ENCODE measurements at places on chromosomes 4 and X. TPM values are rescaled to one million over a fixed set of nuclear protein-coding genes. Genes with fewer than 3 reads are reported as not detected.

The CXXC4 gene
- 0.14 TPM for total RNA-seq

The YTHDC1 gene
- 163 TPM for total RNA-seq

The SERTM2 gene
- total RNA-seq, result not detected

The PF4V1 gene
- 1.6 TPM for total RNA-seq

The C4orf51 gene
- not detected for total RNA-seq

The ZNF157 gene
- total RNA-seq, result 0.95 TPM

The GLOD5 gene
- not detected for total RNA-seq

The MID1 gene
- total RNA-seq, result 0.29 TPM

The PRSS12 gene
- total RNA-seq, result 0.25 TPM

The RNF212 gene
- total RNA-seq, result 3.0 TPM

The GJB1 gene
- total RNA-seq, result 0.23 TPM

The RHOXF1 gene
- total RNA-seq, result 0.85 TPM

The JADE3 gene
- 0.21 TPM for total RNA-seq

The SAP30 gene
- 5.8 TPM for total RNA-seq

The TLR6 gene
- 3.2 TPM for total RNA-seq

The SHROOM3 gene
- total RNA-seq, result 0.33 TPM

The NDNF gene
- total RNA-seq, result not detected

The SPANXN4 gene
- total RNA-seq, result not detected

The KIT gene
- 2.6 TPM for total RNA-seq

The RBM47 gene
- 1.3 TPM for total RNA-seq

The RPS3A gene
- 3,361 TPM for total RNA-seq

The SUPT20HL2 gene
- total RNA-seq, result not detected

The SAGE1 gene
- total RNA-seq, result not detected

The VSIG4 gene
- 0.18 TPM for total RNA-seq

The ADH6 gene
- 0.13 TPM for total RNA-seq

The HS3ST1 gene
- total RNA-seq, result 0.23 TPM

The CDKL2 gene
- total RNA-seq, result 0.79 TPM

The OCRL gene
- total RNA-seq, result 2.5 TPM

The MCF2 gene
- total RNA-seq, result 1.1 TPM

The DAPP1 gene
- 12.9 TPM for total RNA-seq

The NHS gene
- total RNA-seq, result 0.20 TPM

The PKD2 gene
- 6.8 TPM for total RNA-seq

The CWH43 gene
- total RNA-seq, result not detected

The KDR gene
- total RNA-seq, result 0.28 TPM

The GPC3 gene
- total RNA-seq, result 1.2 TPM

The RTL9 gene
- total RNA-seq, result not detected

The SLC6A14 gene
- 0.06 TPM for total RNA-seq

The NPY5R gene
- total RNA-seq, result not detected

The SRPK3 gene
- total RNA-seq, result not detected

The NLGN3 gene
- total RNA-seq, result 3.0 TPM

The ERAS gene
- total RNA-seq, result not detected

The XAGE1B gene
- not detected for total RNA-seq

The DUSP9 gene
- total RNA-seq, result 0.19 TPM

The HSPA4L gene
- total RNA-seq, result 0.09 TPM

The FHDC1 gene
- total RNA-seq, result 0.08 TPM

The MND1 gene
- total RNA-seq, result 0.53 TPM

The CT45A2 gene
- total RNA-seq, result not detected

The GRIA2 gene
- total RNA-seq, result not detected

The NAP1L3 gene
- total RNA-seq, result 4.9 TPM

The PDK3 gene
- total RNA-seq, result 17.0 TPM

The KLF8 gene
- 4.3 TPM for total RNA-seq

The XPNPEP2 gene
- total RNA-seq, result not detected

The ERVMER34-1 gene
- not detected for total RNA-seq

The G3BP2 gene
- 316 TPM for total RNA-seq

The CLCN5 gene
- total RNA-seq, result 2.3 TPM

The GRIA3 gene
- total RNA-seq, result 0.82 TPM

The RXFP1 gene
- total RNA-seq, result not detected

The FGF13 gene
- 0.16 TPM for total RNA-seq
